CD4-positive, alpha-beta T cell (primary cell): ENCODE measurements at places on chromosomes 16 and 17.

GRCh38 chr16:88973007-88973410 lies 4.0 kb downstream of the CBFA2T3 start:
- no peak for DNase-seq

- no peak for DNase-seq
These were observed 79.5 kb downstream of the SLC6A2 start for GRCh38 chr16:55735120-55735781.

DNA sequence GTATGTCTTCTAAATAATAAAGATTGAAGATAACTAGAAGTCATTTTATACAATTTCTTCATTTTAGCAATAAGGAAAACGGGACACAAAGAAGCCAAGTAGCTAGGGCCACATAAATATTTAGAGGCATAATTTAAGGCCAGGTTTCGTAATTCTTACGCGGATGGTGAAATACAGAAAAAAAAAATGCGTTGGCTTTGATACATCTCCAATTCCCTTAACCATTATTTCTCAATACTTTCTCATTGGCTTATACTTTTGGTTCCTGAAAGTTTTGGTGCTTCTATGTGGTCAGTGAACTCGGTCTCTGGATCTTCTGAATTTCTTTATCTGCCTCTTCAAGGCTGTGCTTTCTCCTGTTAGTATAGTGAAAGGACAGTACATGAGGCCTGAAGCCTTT lies 888.1 kb downstream of the KCNJ2 start:
- no peak for DNase-seq

GRCh38 chr16:11588321-11589197 lies 1.8 kb upstream of the LITAF start:
- no peak for DNase-seq

GRCh38 chr16:58589326-58589905 lies 40.2 kb downstream of the CNOT1 start:
- DNase-seq = no peak

DNA sequence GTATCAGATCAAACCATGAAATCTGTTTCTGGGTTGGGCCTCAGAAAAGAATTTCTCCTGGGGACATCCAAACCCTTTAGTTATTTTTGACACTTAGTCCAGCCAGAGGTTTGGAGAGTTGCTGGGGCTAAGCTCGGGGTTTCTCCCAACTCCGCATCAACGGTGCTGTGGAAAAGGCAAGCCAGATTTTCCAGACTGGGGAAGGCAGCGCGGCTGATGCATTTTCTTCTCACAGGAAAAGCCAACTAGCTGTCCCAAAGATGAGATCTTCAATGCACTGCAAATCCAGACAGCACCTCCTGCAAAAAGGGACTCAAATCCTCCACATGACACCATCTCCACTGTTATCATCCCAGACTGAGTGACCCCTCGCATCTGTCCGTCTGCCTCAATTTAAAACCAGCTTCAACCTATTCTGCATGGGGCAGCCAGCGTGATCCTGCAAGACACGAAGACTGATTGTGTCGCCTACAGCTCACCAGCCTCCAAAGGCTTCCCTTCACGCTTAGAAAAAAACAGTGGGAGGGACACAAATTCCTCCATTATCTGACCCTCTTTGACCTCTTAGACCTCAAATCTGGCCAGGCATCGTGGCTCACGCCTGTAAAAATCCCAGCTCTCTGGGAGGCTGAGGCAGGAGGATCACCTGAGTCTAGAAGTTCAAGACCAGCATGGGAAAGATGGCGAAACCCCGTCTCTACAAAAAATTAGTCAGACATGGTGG lies 62.0 kb downstream of the GAS7 start:
- DNase-seq = no peak

GRCh38 chr17:29113334-29113733 lies 66.9 kb downstream of the MYO18A start:
- DNase-seq = no peak

- no peak for DNase-seq
These were observed 27.5 kb downstream of the OR1D5 start for GRCh38 chr17:3035968-3036280.

DNA sequence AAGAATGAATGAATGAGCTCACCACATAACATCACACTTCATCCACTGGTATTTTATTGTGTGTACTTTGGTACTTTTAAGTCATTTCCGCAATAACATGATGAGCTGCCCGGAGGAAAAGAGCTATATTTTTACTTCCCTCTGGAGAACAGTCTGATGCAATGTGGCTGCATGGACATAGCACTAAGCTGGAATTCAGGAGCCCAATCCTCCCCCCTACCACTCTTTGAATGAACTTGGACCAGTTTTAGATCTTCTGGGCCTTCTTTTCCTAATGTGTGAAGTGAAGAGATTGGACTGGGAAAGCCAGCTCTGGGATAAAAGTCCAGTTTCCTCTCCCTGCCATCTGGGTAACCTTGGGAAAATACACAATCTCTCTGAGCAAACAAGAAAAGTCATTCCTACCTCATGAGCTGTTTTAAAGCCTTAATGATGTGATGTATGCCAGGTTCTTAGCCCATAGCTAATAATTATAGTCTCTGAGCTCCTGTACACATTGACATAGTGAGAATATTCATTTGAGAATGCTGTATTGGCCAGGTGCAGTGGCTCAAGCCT lies 79.3 kb downstream of the ABCC12 start:
- DNase-seq = no peak

GRCh38 chr16:72850021-72850420 lies 197.9 kb downstream of the ZFHX3 start:
- DNase-seq = no peak

GRCh38 chr17:69223809-69224208 lies 4.8 kb downstream of the ABCA10 start:
- DNase-seq = no peak

DNA sequence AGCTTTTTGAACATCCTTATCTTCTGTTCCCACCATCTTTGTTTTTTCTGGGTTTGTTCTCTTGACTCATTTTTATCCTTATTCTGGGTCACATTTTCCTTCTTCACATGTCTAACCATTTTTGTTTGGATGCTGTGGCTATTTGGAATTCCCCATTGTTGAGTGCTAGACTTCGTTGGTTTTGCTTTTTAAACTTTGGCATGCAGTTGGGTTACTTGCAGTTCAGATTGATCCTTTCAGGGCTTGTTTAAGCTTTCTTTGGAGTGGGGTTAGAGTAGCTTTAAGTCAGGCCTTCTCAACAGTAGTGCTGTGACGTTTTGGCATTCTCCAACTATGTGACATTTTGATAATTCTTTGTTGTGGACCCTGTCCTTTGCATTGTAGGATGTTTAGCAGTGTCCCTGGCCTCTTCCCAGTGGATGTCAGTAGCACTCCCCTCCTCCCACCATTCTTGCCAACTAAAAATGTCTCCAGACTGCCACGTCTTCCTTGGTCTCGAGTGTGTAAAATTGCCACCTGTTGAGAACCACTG lies 21.1 kb downstream of the PRMT7 start:
- no peak for DNase-seq

DNA sequence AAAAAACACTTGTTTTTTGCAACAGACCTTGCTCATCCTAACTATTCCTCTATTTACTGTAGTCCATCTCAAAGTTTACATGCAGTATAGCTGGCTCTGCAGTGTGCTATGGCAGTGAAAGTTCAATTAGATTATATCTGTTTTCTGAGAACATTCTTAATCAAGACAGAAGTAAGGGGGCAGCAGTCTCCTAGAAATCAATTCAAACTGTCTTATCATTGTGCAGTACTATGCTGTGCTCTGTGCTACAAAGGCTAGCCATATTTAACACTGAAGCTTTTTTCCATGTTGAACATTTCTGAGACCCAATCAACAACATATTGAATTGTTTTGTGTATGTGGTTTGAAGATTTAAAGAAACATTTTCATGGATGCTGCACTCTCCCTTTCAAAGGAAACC lies 11.4 kb downstream of the NETO2 start:
- DNase-seq = no peak

GRCh38 chr16:68399456-68399855 lies 48.9 kb downstream of the SMPD3 start:
- DNase-seq = no peak

- no peak for DNase-seq
These were observed 360.3 kb upstream of the KIF2B start for GRCh38 chr17:53462393-53462811.

- no peak for DNase-seq
These were observed 189.1 kb downstream of the CEP112 start for GRCh38 chr17:66002812-66003211.

- DNase-seq = no peak
These were observed 26.3 kb downstream of the LAT start for GRCh38 chr16:29011112-29011511.

GRCh38 chr17:9434642-9435057 lies 141.0 kb downstream of the STX8 start:
- no peak for DNase-seq

GRCh38 chr17:76873856-76874255 lies 5.7 kb downstream of the MGAT5B start:
- no peak for DNase-seq

- DNase-seq = no peak
These were observed 62.2 kb downstream of the MPRIP start for GRCh38 chr17:17104494-17104893.

DNA sequence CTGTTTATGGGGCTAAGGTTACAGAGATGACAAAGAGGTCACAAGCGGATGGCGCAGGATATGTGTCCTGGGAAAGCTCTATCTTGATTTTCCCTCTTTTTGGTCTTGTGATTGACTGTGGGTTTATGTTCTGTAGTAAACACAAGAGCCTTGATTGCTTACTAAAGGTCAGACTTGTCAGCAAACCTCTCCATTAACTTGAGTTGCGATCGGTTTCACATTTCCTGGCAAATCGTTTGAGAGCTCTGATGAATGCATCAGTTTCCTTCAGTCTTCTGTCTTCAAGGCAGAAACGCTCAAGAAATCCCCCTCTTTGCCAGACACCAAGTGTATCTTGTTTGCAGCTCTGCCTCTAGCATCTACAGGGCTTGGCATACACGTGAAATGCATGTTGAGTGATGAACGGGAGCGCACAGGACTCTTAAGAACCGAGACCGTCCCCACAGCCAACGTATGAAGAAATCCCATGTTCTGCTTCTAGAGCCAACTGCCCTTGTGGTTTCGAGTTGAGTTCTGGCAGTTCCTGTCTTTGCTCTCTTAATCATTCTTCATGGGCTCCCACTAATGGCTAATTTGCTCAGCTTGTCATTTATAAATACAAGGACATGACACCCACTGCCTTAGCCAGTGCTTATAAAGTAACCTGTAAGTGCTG lies 143.3 kb downstream of the PITPNC1 start:
- DNase-seq = no peak

- no peak for DNase-seq
These were observed 205.5 kb upstream of the MON1B start for GRCh38 chr16:76985392-76986045.

GRCh38 chr16:55991843-55992242 lies 116.7 kb upstream of the CES5A start:
- no peak for DNase-seq

- no peak for DNase-seq
These were observed 456.2 kb upstream of the DYNLRB2 start for GRCh38 chr16:80084614-80085013.

- DNase-seq = no peak
These were observed 395.2 kb downstream of the WWOX start for GRCh38 chr16:78494674-78495073.

DNA sequence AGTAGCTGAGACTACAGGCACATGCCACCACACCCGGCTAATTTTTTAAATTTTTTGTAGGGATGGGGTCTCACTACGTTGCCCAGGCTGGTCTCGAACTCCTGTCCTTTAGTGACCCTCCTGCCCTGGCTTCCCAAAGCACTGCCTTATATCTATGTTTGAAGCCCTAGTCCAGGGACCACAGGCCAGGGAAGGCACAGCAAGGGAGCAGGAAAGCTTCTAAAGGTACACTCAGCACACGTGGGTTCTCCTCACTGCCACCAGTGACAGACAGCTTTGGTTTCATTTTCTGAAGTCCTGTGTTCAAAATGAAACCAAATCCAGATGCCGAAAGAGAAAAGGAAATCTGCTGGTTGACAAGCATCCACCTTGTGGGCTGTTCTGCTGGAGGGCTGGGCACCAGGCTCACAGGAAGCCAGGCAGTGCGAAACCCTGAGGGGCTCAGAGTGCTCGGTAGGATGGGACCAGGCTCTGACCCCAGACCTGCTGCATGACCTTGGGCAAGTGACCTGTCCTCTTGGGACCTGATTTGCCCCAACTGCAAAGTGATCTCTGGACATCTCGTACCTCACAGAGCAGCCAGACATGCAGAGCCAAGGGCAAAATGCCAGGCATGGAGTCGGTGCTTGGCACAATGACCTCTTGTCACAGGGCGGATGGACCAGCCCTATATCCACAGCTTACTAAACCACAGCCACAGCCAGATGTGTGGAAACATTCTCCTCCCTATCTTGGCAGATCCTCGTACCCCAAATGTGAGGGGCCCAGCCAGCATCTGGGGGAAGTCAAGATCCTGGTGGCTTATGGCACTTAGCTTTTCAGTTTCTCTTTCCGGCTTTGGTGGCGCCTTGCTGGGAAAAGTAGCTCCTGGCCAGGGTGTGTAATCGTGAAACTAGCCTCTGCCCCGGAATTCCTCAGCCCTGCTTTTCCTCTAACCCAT lies 2.8 kb upstream of the SOCS1 start:
- no peak for DNase-seq

DNA sequence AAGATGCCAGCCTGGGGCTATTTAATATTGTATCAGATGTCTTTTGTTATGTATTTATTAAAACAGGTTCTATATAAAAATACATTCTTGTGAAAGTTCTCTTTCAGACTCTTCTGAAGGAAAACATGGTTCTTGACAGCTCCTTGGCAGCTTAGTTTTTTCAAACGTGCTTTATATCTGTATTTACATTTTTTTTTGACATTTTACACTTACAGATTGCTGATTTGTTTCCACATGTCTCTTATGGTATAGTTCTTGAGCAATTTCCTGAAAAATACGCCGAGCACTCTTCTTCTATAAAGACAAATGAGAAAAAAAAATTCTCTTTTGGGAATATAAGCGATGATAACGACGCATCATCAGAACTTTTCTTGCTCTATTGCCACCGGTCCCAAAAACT lies 9.5 kb downstream of the IGSF6 start:
- no peak for DNase-seq

DNA sequence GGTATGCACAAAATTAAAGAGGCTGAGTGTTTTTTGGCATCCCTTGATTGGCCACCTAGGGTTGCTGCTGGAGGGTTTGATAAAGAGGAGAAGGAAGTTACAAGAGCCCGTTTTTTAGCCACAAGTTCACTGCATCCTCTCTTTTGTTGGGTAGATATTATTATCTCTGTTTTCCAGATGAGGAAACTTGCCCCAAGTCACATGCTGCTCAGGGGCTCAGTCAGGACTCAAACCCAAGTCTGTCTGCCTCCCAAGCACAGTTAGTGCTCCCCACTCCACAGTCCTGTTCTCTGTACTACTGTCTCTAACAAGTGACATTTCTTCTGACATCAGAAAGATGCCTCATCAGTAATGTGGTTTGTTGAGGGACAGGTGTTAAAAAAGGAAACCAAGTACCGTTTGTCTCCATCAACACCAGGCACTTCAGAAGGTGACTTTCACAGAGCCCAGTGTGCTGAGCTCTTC lies 1.4 kb downstream of the NT5M start:
- DNase-seq = peak; percentile 26

- no peak for DNase-seq
These were observed 205.9 kb downstream of the HS3ST3A1 start for GRCh38 chr17:13395862-13396261.
